NCI-H524 (cell line): ENCODE measurements at places on chromosomes 5 and 9.
A peak's percentile ranks its signal among the peaks of the same experiment; 100 is the strongest.

DNA sequence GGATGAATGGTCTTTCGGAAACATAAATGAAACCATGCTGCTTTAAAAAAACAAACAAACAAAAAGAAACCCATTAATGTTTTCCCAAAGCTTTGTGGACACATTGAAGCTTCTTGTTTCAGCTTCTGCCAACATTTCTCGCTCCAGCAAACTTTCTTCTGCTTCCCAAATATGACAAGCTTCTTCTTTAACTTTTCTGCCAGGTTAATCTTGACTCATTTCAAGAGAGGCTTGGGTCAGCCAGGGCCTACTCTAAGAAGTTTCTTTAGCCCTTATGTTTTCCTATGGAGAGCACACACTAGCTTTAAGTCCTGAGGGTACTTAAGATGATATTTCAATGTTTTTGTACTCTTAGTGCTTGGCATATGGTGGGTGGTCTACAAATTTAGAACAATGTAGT is 6.1 kb downstream of the ANXA1 start:
- DNase-seq, result no peak

DNA sequence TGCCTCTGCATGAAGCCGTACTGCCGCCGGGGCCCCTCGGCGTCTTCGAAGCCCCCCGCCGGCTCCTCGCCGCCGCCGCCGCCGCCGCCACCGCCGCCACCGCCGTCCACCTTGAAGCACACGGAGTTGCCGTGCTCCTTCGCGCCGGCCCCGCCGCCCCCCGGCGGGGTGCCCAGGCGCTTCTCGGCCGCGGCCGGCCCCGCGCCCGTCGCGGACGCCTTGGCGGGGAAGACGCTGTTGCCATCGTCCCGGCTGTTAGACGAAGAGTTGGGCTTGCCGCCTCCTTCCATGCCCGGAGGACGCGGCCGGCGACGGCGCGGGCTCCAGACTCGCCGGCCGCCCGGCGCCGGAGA is 400 bp downstream of the HCN1 start:
- peak; percentile 66 for DNase-seq

DNA sequence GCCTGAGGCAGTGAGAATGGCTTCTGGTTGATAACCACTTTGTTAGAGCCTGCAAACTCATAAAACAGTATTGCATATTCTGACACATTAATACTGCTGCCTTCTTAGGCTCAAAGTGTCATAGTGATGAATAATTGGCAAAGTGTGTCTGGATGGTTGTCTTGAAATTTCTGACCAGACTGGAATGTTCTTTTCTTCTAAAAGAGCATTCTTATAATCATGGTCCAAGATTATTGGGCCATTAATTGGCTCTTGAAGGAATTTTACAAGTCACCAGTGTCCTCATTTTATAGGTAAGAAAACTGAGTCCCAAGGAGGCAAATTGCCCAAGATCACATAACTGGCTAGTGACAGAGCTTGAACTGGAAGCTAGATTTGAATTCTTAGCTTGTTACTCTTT is 111.7 kb downstream of the PCSK1 start:
- no peak for DNase-seq

DNA sequence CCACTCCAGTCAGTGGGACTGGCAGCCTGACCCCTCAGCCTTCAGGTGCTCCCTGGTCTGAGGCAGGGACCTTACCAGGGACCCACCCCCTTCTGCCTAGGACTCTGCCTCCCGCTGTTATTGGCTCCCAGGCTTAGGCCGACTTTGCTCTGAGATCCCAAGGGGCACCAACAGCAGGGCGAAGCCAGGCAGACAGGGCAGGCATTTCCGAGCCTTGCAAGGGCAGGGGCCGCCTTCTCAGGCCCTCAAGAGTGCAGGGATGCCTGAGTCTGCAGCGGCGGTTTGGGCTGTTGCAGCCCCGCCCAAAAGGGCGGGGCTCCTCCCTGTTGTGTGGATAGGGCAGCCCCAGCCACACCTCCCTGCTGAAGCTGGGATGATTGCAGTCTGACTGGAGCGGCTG is 644.6 kb downstream of the PRR16 start:
- no peak for DNase-seq

- peak; percentile 68 for DNase-seq
These were observed 387.4 kb downstream of the ACTL7B start for GRCh38 chr9:108468364-108468763.

DNA sequence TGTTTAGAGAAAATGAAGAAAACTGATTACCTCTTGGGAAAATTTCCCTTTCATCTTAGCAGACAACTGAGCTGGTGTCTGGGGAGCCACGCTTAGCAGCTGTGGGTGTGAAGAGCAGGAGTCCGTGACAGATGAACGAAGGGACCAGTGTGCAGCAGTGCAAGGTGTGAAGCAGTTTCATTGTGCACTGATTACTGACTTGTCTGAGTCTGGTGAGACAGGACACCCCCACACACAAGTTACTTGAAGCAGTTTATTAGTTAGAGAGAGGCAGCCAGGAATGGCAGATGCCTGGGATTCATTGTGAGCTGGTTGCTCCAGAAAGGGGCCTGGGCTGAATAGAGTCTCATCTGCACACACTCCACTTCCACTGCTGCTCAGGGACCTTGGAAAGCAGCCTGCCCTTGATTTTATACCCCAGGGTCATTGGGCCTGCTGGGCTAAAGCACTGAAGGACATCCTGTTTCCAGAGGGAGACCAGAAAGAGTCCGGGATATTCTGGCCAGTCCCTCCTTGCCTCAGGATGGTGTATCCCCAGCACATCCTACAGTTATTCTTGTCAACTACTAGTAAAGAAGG is 47.4 kb downstream of the FBXL7 start:
- DNase-seq, result no peak

GRCh38 chr9:131799177-131799823 is 59.4 kb upstream of the RAPGEF1 start:
- DNase-seq, result no peak

- DNase-seq, result no peak
These were observed 60.6 kb downstream of the DIAPH1 start for GRCh38 chr5:141558150-141558549.

- no peak for DNase-seq
These were observed 60.4 kb upstream of the COL15A1 start for GRCh38 chr9:98883276-98883675.

GRCh38 chr5:63820577-63820976 is 141.7 kb downstream of the HTR1A start:
- DNase-seq, result peak; percentile 49

DNA sequence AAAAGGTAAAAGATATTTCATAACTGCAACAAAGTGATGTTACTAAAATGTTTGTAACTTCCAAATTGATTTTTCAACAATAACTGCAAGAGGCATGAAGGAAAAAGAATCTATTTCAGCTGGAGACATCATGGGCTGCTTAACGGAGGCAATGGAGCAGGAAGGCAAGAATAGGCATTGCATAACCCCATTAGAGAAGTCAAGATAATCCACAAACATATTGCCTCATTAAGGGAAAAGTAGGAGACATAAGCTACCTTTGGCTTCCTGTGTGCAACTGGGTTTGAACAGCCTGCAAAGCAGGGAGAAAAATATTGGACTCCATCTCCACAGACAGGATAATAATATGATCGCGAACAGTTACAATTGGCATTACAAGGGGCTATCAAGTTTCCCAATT is 46.7 kb downstream of the SLCO4C1 start:
- DNase-seq, result peak; percentile 3

- DNase-seq, result no peak
These were observed 180.0 kb downstream of the CDH12 start for GRCh38 chr5:22673131-22673530.

DNA sequence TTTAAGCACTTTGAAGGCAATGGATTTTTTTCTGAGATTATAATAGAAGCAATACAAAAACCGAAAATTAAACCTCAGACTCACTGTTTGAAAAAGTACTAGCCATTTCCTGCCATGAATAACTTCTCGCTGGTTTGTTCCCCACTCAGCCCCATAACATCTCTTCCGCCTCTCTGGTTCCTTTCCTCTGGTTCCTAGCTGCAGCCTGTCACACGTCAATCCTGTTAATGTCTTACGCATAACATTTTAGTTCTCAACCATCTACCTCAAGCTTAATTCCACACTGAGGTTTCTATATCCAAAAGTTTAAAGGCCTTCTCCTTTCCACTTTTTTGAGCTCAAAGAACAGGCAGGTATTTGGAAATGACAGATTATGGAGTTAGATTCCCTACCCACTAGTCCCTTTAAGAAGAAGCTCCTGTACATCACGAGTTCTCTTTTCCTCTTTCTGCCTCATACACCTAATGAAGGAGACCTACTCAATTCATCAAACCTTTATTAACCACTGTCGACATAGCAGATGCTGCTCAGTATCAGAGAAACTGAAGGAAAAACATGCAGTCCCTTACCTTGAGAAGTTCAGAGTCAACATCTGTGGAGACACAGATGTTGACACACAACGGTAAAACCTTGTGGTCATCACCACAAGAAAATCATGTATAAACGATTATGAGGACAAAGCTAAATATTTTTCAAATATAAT is 243.0 kb upstream of the PTGER4 start:
- DNase-seq, result no peak

DNA sequence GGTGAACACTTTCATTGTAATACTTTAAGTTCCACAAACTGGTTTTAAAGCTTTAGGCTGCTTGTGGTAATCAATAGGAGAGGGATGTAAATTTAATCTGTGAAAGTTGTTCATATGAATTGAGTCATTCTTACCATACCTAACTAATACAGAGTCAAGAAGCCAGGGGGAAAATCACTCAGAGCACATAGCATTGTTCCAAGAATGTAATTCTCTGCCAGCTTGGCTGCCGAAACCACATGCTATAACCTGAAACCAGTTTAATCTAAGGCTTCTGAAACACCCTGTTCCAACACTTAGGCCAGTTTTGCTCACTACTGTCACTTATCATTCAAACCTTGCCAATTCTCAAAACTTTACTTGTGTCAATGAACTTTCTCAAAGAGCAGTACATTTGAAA is 528.8 kb upstream of the GRAMD2B start:
- no peak for DNase-seq

DNA sequence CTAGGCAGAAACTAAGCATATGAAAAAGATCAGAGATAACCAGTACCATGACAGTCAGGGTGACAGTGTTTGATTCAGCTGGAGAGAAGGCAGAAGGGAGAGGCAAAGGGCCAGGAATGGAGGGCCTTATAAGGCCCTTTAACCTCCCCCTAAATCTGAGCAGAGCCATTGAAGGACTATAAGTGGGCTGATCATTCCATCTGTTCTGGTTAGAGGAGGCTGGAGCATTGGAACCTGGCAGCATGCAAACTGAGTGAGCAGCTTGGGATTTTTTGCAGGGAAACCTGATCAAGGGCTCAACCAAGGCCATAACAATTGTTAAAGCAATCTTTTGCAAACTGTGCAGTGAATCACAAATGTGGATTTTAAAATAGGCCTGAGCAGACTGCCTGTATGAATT is 174.5 kb upstream of the DAP start:
- DNase-seq, result peak; percentile 99

- no peak for DNase-seq
These were observed 382.8 kb upstream of the WWC1 start for GRCh38 chr5:167908606-167909005.

- DNase-seq, result no peak
These were observed 203.4 kb downstream of the SYK start for GRCh38 chr9:91004992-91005391.

DNA sequence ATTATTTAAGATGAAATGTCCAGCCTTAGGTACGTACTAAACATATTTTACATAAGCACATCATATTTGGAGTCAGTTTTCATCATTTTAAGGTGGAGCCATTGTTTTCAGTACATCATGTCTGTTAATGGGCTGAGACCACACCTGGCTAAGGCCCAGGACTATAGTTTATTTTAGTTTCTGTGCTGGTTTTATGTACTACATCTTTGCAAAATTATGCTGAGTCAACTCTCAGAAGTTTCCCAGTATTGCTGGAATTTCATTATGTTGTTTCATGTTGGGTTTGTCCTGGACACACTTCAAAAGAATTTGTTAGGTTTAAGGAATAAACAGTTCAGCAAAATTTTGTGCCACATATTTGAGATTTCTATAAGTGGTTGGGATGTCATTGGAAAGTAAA is 171.2 kb downstream of the CCDC171 start:
- DNase-seq, result no peak

- DNase-seq, result no peak
These were observed 293.2 kb downstream of the ARHGAP26 start for GRCh38 chr5:143063175-143063970.

DNA sequence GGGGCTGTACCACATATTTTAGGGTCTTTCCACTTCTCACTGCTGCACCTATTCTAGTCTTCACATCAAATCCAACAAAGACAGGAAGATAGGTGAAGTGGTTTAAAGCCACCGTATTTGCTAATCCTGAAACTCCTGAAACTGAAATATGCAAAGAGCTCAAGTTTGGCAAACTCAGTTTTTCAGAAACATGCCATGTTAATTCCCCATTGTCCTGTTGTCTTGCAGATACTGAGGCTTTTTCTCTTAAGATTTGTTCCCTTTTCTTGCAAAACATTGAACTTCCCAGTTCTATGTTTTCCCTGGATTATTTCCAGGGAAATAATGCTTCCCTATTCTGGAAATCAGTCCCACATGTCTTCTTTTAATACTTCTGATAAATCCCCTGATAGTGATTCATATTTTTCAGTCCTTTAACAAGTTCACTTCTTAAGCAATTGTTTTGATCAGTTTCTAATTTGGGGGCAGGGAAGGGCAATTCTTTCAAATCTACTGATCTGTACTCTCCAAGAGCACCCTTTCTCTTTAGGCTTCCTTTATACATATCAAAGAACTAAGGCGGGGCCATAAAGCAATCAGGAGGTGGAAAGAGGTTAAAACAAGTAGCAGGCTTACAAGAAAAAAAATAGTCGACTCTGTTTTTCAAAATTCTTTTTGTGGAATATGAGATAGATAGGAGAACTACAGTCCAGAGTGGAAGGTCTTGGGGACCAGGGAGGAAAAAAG is 648.5 kb downstream of the BNC2 start:
- no peak for DNase-seq

DNA sequence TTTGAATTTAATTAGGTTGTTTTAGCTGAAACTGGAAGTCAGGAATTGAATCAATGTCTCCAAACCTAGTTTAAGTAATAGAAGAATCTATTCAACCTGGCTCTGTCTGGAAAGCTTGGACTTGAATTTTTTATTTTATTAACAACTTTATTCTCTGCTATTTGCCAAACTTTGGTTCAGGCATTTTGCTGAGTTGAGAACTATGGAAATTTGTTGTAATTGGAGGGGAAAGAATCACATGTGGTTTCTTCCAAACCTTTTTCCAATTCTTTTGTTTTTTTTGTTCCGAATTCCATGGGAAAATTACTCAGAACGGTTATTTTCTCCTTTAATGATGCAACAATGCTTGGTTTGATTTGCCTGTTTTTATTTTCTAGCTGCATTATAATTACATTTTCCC is 98.2 kb upstream of the RPS23 start:
- DNase-seq, result no peak

GRCh38 chr5:29795096-29795652 is 1398.3 kb upstream of the CDH6 start:
- no peak for DNase-seq

GRCh38 chr9:84447305-84447704 is 106.7 kb upstream of the SLC28A3 start:
- no peak for DNase-seq

GRCh38 chr5:23820765-23821471 is 313.5 kb downstream of the PRDM9 start:
- DNase-seq, result peak; percentile 59

- DNase-seq, result no peak
These were observed 140.4 kb downstream of the AUH start for GRCh38 chr9:91221332-91221731.

GRCh38 chr9:93255994-93256877 is 72.3 kb downstream of the WNK2 start:
- no peak for DNase-seq

GRCh38 chr9:88915916-88916315 is 75.4 kb upstream of the S1PR3 start:
- peak; percentile 55 for DNase-seq
